ENCODE measurements at places on chromosomes 11 and 22.

GRCh38 chr11:42337786-42338455 is 878.5 kb upstream of the LRRC4C start:
- DNase-seq = no peak

DNA sequence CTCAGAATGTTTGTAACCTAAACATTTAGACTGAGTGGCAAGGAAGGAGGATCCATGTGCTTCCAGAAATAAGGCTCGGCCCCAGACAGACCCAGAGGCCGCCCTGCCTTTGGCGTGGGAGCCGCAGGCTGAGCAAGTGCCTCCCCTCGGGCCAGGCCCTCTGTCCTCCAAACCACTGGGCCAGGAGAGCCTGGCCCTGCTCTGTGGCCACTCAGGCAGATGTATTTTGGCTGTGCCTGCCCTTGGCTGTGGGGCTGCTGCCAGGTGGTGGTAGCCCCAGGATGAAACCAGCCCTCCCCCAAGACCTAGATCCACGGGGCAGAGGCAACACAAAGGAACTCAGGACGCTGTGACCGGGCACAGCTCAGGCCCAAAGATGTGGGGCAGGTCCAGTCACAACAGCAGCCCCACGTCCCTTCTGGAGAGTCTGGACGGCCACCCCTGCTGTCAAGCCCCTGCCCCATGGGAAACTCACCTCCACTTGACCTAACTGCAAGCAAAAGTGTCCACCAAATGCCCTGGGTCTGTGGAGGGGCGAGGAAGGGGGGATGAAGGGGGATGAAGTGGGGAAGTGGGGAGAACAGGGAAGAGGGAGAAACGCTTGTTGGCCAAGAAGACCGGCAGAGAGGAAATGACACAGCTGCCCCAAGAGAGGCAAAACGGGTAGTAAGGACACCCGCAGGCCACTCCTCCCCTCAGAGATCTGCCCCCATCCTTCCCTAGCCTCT is 24.0 kb downstream of the PISD start:
- DNase-seq = no peak

DNA sequence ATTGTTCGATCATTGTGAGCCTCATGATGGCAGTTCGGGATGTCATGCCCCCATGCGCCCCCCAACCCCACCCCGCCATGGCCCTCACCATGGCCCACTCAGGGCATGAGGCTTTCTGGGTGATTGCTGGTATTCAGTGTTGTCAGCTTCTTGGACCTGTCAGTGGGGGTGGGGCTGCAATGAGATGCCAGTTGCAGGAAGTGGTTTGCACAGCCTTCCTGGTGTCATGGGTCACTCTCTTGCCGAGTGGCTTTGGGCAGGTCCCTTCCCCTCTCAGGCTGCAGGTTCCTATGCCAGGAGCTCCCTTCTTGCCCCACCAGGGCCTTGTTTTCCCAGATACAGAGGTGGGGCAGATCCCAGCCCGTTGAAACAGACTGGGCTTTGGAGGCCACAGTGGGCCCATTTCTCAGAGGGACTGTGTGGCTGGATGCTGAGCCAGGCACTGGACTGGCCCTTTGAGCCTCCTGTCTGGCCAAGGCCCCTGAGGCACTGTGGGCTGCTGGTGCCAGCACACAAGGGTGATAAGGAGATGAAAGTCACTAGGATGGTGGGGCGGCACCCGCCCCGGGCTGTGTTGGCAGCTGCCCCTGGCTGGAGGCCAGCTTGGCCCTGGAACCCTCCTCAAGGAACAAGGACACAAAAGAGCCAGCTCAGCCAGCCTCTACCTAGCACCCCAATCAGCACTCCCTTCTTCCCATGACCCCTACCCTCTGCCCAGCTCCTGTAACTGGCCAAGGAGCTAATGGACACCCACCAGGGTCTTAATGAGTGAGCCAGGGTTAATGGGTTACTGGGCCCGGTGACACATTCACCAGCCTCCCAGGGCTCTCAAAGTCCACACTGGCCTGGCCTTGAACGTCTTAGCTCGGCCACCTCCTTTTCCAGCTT is 1.5 kb upstream of the GGT1 start:
- DNase-seq = no peak

DNA sequence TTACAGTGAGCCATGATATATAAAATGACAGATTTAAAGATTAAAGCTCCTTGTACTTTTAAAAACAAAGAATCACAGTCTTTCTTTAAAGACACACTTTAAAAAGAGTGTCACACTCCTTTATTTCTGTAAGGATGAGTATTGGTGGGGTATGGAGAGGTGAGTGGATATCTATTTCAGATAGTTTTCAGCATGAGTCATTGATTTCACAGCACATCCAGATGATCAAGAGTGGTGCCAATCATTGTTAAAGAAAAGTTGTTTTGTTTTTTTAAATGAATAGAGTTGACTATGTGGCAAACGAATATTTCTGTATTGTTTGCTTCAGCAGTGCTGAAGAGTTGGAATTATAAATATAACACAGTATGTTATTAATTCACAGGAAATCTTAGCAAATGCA is 52.5 kb downstream of the FAR1 start:
- DNase-seq = no peak

DNA sequence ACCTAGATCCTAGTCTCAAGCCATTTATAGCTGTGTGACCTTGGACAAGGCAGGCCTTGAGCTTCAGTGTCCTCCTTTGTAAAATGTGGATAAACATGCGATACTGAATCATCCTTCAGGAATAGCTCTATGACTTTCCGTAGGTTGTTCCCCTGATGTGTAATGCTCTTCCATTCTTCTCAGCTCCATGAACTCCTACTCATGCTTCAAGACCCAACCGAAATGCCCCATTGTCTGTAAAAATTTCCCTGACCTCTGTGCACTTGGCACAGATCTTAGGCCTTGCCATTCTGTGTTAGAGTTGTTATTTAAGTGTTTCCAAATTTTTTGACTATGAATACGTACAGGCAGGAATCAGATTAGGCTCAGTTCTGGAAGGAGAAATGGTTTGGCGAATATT is 3.3 kb upstream of the BEST1 start:
- no peak for DNase-seq

- DNase-seq = no peak
Measured at GRCh38 chr11:130246738-130247137, 68.0 kb downstream of the ZBTB44 start.

- no peak for DNase-seq
Measured at GRCh38 chr11:119723243-119723951, 5.6 kb downstream of the NECTIN1 start.

- DNase-seq = no peak
Measured at GRCh38 chr11:34344768-34345539, 12.9 kb downstream of the ABTB2 start.

DNA sequence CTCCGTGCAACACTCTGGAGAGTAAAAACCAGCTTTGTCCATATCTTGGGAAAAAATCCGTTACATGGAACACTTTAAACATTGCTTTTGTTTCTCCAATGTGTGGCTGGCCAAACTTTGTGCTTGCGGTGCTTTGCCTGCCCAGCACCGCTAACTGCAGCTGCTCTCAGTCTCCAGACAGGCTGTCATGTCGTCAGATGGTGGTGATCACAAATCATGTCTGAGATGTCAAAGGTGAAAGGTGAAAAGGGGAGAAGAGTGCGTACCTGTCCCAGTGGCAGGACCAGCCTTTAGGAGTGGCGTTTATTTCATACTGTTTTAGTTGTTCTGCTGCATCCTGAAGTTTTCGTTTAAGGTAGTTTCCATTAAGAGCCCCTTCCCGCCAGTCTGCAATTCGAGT is 17.1 kb upstream of the AGBL2 start:
- no peak for DNase-seq

DNA sequence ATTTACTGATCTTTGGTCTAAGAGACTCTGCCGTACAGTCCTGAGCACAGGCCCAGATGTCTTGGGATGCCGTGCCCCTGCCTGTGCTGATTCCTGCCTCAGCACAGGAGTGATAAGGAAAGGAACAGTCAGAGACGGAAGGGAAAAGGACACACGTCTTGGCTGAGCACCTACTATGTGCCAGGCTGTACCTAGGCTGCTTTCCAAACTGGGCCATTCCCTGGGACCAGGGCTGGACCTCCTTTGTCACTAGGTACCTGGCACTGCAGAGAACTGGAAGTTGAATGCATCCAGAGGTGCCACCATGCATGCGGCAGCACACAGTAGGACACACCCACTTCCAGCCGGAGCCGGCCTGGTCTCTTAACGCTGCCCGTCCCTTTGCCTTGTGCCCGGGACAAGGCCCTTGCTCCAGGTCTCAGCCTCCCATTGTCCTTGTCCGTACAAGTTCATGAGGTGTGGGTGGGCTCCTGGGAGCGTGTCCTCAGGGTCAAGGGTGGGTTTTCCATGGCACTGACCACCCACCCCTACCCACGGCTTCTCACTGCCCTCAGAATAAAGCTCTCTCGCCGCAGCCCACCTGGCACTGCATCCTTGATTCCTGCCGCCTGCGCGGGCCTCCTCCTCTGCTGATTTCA is 1.1 kb upstream of the SSTR3 start:
- no peak for DNase-seq

DNA sequence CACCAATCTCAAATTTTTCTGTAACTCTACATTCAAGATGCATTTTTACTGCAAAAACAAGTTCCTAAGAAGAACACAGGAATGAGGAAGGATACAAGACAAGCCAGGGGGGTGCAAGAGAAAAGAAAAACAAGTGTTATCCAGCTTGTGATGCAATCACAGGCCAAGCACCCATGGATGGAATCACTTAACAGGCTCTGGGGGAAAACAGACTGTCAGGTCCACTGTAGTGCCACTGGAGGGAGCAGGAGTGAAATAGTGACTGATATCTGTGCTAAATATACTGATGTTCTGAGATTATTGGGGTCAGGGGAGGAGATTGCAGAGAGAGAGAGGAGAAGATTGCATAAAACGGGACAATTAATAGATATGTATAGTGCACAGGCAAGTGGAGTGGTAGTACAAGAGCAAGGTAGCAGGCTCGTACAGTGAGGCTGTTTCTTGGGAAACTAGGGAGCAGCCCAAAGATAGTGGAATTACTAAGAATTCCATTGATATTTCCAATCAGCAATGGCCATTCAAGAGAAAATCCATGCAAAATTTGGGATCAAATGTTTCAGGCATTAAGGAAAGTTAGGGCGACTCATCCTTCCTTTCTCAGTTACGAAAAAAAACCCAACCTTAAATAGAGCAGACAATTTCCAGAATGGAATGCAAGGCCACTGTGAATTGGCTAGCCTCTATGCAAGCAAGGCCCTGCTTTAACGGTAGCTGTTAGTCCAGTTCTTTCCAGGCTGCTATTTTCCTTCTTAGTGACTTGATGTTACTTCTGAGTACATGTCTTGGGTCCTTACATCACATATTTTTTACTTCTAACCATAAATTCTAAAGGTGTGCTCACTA is 52.2 kb upstream of the CEP126 start:
- DNase-seq = no peak

GRCh38 chr11:46856605-46857343 is 10.7 kb upstream of the CKAP5 start:
- DNase-seq = no peak

DNA sequence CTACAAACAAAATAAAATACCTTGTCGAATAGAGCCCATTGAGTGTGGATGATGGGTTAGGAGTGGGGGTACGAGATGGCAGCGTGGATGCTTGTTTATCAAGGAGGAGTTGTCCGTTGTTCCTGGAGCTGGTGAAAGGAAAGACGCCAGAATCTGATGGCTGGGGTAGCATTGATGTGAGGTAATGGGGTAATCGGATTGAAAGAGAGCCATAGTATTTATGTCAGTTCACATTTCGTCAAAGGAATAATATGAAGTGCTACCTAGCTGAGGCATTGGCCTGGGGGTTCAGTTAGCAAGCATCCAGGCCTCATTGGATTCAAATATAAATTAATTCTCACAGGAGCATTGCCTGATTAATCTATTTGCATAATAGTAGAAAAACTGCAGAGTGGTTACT is 16.9 kb upstream of the DBX1 start:
- no peak for DNase-seq

DNA sequence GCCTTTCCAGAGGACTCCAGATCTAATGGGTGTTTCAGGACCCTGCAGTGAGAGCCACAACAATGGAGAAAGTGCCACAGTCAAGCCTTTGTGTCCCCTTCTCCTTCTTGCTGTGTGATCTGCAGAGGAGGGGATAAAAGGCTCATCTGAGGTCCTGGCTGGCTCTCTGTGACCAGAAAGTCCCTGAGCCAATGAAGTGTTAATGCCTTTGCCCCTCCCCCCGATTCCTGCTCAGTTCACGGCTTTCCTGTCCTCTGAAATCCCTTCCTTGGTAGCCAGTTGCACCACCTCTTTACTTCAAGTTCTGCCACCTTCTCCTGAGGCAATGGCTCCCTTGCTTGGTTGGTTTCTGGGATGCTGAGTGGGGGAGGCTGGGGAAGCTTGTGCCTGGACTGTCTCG is 47.6 kb downstream of the FLI1 start:
- no peak for DNase-seq

- no peak for DNase-seq
Measured at GRCh38 chr11:45168366-45169130, 22.1 kb downstream of the PRDM11 start.

GRCh38 chr22:47088480-47089158 is 326.2 kb downstream of the TBC1D22A start:
- DNase-seq = no peak

DNA sequence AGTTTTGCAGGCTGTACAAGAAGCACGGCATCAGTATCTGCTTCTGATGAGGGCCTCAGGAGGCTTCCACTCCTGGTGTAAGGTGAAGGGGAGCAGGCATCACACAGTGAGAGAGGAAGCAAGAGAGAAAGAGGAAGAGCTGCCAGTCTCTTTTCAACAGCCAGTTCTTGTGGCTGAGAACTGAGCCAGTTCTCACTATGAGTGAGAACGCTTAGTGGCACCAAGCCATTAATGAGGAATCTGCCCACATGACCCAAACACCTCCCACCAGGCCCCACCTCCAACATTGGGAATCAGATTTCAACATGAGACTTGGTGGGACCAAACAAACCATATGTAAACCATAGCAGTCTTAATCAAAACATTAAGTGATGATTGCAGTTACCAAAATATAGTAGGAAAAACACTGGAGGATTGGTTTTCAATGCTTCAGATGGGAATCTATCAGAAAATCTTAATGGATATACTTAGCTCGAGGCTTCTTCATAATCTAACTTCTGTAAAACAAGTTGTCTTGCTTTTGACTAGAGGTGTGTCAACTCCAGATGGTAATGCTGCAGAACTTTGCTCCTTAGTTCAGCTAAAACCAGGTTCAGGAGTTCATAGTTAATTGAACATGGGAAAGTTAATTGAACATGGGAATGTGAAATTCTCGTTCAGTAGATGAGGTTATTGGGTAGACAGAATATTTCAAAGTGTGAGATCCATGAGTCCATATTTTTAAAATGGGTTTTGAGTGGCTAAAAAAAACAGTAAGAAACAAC is 12.2 kb downstream of the FAR1 start:
- DNase-seq = no peak

- DNase-seq = no peak
Measured at GRCh38 chr11:67492069-67492727, 9.4 kb downstream of the AIP start.

All from stimulated activated CD8-positive, alpha-beta memory T cell treated with anti-CD3 and anti-CD28 coated beads, Interleukin-4, amount 100 ng/mL, for 1 hour (primary cell).